Fibroblast of skin of right biceps (primary cell): ENCODE measurements at places on chromosomes 2 and 18.

- DNase-seq, result no peak
Observed at GRCh38 chr2:109378682-109379081, 235.1 kb downstream of the SEPTIN10 start.

GRCh38 chr2:9710311-9710710 is 79.5 kb upstream of the YWHAQ start:
- DNase-seq, result no peak

DNA sequence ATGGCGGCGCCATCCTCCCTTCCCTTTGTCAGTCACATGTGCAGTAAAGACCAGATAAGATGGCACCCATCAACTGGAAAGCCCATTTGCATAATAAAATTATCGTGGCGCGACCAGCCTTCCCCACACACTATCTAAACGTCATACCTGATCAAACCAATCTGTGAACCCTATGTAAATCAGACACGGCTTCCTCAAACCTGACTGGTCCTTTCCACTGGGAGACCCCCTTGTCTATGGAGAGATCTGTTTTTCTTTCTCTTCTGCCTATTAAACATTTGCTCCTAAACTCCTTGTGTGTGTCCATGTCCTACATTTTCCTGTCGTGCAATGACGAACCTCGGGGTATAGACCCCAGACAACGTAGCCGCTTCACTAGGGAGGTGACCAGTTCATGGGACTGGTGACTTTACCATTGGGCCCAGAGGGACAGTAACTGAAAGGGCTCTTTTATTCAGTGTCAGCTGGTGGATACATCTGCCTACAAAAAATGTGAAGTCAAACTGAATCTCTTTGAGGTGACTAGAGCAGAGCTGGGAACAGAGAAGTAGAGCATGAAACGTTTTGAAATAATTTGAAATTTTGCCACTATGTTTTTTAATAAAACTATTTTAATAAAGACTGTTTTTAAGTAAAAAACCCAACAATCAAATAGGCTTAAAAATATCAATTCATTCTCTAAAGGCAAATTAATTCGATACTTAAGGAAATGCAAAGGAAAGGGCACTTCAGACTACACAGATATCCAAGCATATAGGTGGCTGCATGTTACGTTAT is 87.5 kb downstream of the SOCS6 start:
- DNase-seq, result no peak

DNA sequence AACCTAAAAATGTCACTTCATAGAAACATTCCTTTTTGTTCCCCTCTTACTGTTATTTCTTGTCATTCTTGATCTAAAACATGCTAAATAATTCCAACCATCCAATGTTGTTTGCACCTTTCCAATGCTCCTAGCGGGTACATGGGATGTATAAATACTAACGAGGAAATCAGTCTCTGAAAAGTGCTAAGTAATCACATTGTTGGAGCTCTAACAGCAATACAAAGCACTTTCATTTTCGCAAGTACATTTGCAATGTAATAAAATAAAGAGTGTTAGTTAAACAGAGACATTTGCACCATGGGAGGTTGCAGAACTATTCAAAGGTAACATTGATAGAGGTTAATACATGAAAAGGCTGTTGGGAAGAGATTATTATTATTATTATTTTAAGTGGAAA is 286.2 kb upstream of the ACVR2A start:
- DNase-seq, result no peak

- DNase-seq, result peak; percentile 38
Observed at GRCh38 chr2:20452551-20452950, 5.7 kb downstream of the RHOB start.

DNA sequence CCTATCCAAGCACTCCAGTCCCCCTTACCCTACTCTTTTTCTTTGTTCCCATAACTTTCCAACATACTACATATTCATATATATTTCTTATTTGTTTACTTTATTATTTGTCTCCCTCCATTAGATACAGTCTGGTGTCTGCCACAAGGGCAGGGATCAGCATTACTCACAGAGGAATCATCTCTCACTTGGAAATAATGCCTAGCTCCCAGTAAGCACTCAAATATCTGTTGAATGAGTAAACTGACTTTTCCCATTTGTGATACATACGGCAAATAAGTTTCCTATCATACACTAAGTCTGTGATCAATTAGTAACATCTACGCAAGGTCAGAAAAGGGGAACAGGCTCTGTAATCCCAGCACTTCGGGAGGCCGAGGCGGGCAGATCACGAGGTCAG is 18.7 kb downstream of the C1D start:
- DNase-seq, result peak; percentile 85

GRCh38 chr2:229438430-229439159 is 167.5 kb upstream of the PID1 start:
- no peak for DNase-seq

DNA sequence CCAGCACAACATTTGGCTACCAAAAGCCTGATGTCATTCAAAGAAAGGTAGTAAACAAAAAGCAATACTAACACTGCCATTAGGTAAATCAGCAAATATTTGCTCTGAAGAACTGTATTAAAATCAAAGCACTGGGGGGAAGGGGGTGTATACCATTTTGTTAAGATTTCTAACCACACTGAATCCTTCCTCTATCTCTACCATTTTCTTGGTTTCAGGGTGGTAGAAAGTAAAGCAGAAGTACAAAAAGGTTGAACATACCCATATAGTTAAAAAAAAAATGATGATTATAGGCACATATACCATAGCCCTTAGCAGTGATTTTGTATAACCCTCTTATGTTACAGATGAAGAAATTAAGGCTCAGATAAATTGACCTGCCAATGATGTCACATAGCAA is 437.6 kb downstream of the ZEB2 start:
- DNase-seq, result no peak

GRCh38 chr2:88170472-88170892 is 336 bp downstream of the THNSL2 start:
- peak; percentile 19 for DNase-seq

DNA sequence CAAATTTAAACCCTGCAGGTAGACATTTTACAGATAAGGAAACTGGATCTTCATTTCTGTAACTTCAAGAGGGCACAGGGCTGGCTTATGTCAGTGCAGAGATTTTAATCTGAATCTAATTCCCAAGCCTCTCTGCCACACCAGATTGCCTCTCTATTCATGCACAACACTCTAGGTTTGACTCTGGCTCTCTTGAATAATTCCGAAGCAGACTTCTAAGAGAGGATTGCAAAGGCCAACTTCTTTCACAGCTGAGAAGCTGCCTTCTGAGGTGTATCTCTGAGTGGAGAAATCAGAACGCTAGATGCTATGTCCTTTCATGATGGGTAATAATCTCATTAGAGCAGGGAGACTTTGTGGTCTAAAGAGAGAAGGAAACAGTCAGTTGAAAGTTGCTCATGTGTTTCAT is 20.1 kb upstream of the MGAT5 start:
- DNase-seq, result no peak

DNA sequence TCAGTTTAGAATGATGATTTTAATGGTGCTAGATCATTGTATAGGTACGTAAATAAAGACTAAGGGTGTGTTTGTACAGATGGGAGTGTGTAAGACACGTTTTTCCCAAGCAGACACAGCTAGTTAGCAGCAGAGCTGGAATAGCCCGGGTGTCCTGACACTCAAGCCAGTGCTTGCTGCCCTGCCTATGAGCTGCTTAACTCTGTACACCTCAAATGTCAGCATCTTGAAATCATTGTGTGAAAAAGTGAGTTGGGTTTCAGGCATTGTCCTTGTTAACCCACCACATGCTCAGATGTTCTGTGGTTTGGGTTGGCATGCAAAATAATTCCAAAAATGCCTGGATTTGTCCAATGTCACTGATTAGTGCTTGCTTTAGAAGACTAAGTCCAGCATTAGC is 13.0 kb upstream of the TET3 start:
- no peak for DNase-seq

DNA sequence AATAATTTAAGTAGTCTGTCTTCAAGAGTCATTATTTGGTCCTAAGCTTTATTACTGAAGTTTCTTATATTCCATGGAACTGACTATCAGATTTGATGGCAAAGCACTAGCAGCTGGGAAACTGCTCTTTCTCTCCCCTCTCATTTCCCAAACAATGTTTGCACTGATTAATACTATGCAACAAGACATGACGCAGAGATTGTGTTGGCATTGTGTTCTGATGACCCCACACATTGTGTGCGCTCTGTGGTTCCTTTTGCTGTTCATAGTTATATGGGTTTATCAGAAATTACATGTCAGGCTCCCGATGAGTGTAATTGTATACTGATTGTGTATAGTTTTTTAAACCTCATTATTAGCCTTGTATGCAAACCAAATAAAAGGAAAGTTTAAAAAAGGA is 331.6 kb upstream of the FANCL start:
- DNase-seq, result no peak

DNA sequence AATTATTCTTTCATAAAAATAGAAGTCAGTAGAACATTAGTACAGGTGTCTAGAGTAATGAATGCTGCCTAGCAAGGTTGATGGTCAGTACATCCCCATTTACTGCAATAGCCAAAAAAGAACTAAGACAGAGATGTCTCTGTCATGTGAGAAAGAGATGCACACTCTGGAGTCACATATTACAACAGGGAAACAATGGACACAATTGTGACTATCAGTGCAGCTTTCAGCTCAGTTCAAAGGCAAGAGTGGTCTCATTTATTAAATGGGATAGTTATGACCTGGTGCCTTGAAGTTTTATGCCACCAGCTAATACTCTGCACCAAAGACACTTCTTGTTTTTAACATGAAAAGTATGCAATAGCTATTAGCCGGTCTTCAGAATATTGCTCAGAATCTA is 194.9 kb upstream of the CHAC2 start:
- DNase-seq, result no peak

- DNase-seq, result no peak
Observed at GRCh38 chr2:77602771-77603170, 80.6 kb upstream of the LRRTM4 start.

DNA sequence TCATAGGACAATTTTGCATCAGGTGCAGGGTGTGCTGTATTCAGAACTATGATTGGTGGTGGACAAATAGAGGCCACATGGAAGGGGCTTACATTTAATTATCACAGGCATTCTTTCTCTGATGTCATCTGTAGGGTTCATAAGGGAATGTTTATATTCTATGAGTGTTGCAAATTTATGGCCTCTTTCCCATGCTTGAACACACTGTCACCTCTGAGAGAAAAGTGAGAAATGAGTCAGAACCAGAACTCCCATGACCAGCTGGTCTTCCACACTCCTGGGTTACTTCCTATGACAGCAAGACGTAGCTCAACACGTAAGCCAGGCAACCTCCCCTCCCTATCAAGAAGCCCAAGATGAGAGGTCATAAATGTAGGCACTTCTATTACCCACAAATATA is 310.8 kb downstream of the PIEZO2 start:
- peak; percentile 67 for DNase-seq

DNA sequence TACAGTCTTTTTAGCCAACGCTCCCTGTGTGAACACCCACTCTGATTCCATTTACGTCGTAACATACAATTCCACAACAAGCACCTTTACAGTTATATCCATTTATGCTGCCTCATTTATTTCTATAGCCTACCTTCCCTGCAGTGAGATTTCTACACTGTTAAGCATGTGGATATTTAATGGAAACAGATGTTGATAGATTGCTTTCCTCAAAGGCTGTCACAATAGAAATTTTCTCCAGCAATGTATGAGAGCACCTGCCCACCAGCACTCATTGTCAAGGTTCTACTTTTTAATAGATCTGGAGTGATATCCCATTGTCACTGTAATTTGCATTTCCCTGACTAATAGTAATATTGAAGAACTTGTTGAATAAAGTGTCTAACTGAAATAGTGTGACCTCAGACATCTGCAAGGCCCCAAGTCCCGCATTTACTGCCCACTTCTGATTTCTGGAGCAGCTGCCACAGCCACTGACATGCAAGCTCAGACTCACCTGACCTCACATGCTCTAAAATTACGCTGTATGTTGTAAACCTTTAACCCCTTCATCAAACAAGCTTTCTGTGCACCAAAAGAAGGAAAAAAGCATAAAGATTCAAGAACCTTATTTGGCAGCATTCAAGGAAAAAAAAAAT is 295.1 kb downstream of the CNTNAP5 start:
- DNase-seq, result no peak

DNA sequence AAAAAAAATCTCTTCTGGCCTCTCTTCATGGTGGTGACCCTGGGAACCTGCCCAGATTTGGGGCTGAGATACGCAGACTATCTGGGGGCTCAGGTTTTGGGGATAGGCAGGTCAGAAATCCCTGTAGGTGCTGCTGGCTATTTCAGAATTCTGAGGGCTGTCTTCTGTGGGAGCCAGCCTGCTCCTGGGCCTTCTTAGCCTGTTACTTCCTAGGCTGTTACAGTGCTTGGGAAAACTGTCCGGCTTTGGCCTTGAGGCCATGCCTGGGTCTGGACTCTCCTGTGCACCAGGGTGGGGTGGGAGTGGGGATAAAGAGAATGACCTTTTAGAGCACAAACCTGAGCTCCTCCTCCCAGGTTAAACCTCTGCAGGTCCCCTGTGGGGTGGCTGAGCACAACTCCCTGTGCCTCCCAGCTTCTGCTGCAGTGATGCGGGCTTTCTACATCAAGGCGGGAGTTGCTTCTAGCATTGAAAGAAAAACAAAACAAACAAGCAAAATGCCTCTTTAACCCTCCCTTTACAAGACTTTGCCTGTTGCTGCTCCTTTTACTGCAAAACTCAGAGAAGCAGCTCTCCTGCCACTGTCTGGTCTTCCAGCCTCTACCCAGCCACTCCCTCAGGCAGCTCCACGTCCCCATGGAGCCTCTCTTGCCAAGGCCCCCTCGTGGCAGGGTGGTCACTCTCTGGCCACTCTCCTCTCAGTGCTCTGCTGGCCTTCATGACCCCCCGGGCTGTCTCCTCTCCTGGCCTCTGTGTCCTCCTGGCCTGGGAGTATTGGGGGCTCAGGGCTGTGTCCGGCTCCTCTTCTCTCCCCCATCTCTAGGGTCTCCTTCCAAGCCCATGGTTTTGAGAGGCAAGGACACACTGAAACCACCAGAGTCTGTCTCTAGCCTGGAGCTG is 293.0 kb upstream of the HS6ST1 start:
- no peak for DNase-seq

- no peak for DNase-seq
Observed at GRCh38 chr2:235115521-235115920, 163.7 kb downstream of the SH3BP4 start.

DNA sequence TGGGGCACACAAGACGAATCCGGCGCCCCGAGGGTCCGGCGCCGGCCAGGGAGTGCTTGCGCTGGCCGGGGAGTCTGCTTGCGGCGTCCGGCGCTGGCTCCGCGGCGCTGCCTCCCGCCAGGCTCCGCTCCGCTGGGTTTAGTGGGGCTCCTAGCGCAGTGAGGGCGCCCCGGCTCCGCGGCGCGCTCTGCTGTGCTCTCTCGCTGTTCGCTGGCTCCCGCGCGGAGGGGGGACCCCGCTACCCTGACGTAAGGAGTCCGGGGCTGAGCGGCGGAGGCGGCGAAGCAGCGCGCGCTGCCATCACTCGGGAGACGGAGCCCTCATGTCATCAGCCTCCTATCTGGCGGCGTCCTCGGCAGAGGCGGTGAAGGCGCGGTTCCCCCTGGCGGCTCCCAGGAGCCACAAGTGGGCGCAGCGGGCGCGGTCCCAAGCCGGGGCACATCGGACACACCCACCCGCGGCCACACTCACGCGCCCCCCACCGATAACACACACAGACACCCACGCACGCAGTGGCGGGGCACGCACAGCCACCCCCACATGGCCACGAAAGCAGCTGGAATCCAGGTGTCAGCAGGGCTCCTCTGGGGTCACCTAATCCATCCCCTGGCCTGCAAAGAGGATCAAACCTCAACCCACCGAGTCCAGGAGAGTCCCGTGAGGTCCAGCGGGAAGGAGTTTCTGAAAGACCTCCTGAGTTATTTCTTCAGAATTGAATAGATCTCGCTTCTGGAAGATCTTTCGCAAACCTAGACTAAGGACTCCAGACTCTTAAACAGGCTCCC is at the start of gene C1QL2:
TSS of gene C1QL2 (minus strand) at position 189 of the 785 bp plus-strand sequence. CDS start 482 bp downstream, outside the sequence.
- no peak for DNase-seq
